Stimulated activated CD4-positive, alpha-beta T cell treated with anti-CD3 and anti-CD28 coated beads, TNF-alpha, amount 100 ng/mL, for 24 hours (primary cell): ENCODE measurements at places on chromosomes 11 and 22.

GRCh38 chr22:48459859-48460823, 1367.5 kb downstream of the BRD1 start:
- DNase-seq = no peak

- DNase-seq = no peak
These were observed 77.9 kb downstream of the KCNQ1OT1 start for GRCh38 chr11:2621894-2622293.

- no peak for DNase-seq
These were observed 18.6 kb upstream of the PARVB start for GRCh38 chr22:44005524-44005923.

DNA sequence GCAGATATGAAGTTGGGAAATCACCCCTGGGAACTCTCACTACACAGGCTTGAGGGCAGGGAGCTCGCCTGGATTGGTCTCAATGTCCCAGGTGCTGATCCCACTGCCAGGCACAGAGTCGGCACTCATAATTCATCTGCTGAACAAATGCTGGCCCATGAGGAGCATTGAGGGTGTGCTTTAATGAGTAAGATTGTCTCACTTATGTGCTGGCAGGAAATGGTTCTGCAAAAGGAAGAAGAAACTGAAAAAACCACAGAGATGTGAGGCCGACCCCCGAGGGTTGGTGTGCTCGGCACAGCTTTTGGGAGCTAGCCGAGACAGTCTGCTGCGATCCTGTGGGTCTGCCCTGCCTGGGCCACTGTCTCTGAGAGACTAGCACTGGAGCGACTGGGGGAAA, 9.4 kb downstream of the PLAAT2 start:
- DNase-seq = peak; percentile 41

DNA sequence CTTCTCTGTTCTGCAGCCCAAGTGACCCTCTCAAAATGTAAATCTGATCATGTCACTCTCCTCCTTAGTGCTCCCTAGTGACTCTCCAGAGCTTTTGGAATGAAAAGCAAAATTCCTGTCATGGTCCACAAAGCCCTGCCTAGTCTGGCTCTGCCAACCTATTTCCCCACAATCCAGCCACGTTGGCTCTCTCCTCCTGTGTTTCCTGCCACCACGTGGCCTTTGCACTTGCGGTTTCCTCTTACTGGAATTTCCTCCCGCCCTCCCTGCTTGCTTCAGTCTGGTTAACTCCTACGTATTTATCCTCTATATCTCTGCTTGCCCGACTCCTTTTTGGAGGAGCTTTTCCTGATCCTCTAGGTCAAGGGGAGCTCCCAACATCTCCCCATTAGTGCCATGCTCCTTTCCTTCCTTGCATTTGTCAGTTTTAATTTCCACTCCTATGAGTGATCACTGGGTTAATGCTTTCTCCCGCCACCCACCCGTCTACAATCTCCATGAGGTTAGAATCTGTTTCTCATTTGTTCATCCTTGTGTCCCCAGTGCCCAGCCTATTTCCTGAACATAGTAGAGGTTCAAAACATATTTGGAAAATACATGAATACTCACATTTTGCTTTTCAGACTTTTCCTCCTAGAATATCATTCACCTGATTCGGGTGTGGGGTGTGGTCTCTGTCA, 11.5 kb downstream of the NNMT start:
- no peak for DNase-seq

DNA sequence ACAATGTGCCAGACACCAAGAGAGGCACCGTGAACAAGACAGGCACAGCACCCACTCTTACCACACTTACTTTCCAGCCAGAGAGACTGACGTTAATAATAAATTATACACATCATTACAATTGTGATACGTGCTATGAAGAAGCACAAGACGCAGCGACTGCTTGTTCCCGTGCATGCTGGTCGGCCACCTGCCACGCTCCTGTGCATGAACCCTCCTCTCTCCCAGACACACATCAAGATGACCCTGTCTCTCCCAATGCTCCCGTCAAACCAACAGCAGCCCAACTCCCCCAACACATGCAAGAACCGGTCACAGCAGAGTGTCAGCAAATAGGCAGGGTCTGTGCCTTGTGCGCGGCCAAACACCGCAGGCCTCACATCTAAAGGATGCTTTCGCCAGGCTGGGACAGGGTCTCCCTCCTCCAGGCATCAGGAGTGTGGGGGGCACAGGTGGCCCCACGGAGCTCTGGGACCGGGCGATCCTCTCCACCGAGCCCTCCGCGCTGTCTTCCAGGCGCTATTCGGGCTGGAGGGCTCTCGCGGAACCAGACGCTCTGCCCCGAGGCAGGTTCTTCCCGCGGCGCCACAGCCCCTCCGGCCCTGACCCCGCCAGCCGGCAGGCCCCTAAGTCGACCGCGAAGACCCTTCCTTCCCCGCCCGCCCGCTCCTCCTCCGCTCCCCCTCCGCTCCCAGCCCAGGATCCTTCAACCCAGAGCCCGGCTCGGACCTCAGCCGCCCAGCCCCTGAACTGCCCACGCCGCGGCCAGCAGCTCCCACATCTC, 533 bp downstream of the SERGEF start:
- peak; percentile 6 for DNase-seq

DNA sequence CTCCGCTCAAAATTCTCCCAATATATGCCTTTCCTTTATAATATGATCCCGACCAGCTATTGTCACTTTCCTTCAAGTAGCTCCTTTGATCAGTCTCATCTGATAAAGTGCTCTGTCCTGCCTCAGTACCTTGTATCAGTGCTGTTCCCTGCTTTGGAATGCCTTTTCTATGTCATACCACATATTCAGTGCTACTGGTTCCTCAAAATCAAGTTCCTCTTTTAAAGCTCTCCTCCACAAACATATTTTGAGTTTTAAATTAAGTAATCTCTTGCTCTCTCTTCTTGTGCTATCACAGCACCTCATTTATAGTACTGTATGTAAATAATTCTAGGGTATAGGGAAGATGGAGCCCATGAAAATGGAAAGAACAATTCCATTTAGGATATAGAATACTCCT, 137.1 kb upstream of the CTSC start:
- no peak for DNase-seq

DNA sequence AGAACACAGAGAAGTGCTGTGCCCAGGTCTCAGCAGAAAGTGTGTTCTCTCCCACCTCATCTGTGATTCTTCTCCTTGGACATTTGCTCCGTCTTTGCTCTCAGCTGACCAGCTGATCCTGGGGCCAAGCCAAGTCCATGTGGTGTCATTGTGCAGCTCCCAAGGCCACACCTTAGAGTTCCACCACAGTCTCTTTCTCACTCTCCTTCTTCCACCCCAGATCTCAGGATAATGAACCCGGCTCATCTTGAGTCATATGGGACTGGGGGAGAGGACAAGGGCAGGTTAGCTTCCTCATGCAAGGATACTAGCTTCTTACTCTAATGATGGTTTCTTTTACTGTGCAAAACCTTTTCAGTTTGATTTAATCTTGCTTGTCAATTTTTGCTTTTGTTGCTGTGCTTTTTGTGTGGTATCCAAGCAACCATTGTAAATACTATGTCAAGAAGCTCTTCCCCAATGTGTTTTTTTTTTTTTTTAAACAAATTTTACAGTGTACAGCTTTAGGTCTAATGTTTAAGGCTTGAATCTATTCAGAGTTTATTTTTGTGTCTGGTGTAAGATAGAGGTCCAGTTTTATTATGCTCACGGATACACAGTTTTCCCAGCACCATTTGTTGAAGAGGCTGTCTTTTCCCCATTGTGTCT, 75.0 kb upstream of the OR4B1 start:
- no peak for DNase-seq

DNA sequence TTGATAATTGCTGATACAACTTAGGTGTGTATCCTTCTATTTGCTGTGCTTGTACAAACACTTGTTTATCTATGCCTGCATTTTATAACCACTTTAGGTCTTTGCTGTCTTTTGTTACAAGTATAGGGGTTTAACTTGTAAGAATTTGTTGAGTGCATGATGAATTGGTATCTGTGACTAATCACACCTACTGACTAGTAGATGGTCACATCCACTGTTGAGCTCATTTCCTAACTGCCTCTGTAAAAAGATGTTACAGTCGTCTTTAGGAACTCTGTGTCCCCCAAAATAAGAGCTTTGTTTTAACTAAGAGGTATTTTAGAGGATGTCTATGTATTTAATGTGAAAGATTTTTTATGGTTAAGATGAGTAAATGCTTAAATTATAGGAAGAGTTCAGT, 60.5 kb downstream of the HIPK3 start:
- no peak for DNase-seq

- DNase-seq = no peak
These were observed 275.0 kb upstream of the SESN3 start for GRCh38 chr11:95505927-95506426.

GRCh38 chr22:47019012-47019790, 256.8 kb downstream of the TBC1D22A start:
- DNase-seq = no peak
